ENCODE measurements at places on chromosomes 13 and 19.

- DNase-seq: no peak
Measured at GRCh38 chr19:14416817-14417231, 2.3 kb downstream of the DDX39A start.

DNA sequence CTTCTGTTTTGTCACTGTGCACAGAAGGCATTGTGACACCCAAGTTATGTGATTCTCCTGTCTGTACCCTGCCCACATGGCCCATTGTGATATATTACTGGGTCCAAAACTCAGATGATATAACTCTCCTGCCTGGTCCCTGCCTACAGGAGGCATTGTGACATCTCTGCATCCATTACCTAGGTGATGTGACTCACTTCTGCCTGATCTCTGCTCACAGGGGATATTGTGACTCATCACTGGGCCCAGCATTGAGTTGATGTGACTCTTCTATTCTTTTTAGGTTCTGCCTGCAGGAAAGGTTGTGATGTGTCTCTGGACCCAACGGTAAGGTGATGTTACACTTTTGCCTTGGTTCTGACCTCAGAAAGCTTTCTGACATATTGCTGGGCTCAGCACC is 67.9 kb upstream of the ZNF724 start:
- no peak for DNase-seq

DNA sequence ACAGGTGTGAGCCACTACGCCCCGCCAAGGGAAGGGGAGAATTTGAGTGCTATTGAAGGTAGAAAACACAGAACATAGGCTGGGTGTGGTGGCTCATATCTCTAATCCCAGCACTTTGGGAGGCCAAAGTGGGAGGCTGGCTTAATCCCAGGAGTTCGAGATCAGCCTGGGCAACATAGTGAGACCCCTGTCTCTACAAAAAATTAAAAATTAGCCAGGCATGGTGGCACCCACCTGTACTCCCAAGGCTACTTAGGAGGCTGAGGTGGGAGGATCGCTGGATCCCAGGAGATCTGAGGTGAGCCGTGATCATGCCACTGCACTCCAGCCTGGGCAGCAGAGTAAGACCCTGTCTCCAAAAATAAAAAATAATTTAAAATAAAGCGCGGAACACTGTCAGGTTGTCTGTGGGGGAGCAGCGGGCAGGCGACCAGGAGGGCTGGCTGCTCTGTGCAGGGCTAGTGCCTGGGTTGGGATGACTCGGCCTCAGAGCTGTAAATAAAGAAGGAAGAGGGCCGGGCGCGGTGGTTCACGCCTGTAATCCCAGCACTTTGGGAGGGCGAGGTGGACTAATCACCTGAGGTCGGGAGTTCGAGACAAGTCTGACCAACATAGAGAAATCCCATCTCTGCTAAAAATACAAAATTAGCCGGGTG is 41.0 kb downstream of the LTBP4 start:
- DNase-seq: no peak

GRCh38 chr19:35130761-35131720 is 3.8 kb downstream of the LGI4 start:
- DNase-seq: no peak

DNA sequence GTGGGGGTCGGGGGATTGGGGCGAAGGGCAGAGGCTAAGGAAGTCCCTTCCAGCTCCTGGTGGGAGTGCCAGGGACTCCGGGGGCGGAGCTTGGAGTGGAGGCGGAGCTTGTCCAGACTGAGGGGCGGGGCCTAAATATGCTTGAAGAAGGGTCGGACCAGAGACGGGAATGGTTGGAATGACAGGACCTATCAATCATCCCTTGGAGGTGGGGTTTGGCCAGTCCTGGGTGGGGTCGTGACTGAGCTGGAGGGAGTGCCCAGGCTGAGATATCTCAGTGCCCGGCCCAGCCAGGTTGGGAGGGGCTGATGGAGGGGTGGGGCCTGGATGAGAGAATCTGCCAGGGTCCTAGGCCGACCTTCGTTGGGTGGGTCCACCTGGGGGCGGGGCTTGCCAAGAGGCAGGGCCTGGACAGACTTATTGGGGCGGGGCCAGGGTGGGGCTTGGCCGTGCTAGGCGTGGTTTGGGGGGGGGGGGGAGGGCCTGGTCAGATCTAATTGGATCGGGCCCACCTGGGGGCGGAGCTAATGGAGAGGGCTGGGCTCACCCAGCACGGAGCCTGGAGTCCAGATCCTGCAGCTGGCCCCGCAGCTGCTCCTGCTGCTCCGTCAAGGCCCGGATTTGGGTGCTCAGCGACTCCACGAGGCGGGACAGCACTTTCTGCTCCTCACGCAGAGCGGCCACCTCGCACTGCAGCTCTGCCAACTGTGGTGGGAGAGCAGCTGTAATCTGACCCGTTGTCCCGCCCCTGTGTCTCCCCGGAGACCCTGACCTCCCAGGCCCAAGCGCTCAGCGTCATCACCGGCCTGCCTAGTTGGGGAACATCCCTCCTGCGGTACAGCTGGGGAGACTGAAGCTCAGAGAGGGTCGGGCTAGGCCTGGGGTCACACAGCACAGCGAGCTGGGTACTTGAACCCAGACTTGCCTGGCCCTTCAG is 2.6 kb upstream of the WIZ start:
- no peak for DNase-seq

GRCh38 chr19:48355365-48355954 is 8.3 kb downstream of the TMEM143 start:
- no peak for DNase-seq

GRCh38 chr19:55544776-55545439 is 435 bp downstream of the SBK3 start:
- DNase-seq: no peak

DNA sequence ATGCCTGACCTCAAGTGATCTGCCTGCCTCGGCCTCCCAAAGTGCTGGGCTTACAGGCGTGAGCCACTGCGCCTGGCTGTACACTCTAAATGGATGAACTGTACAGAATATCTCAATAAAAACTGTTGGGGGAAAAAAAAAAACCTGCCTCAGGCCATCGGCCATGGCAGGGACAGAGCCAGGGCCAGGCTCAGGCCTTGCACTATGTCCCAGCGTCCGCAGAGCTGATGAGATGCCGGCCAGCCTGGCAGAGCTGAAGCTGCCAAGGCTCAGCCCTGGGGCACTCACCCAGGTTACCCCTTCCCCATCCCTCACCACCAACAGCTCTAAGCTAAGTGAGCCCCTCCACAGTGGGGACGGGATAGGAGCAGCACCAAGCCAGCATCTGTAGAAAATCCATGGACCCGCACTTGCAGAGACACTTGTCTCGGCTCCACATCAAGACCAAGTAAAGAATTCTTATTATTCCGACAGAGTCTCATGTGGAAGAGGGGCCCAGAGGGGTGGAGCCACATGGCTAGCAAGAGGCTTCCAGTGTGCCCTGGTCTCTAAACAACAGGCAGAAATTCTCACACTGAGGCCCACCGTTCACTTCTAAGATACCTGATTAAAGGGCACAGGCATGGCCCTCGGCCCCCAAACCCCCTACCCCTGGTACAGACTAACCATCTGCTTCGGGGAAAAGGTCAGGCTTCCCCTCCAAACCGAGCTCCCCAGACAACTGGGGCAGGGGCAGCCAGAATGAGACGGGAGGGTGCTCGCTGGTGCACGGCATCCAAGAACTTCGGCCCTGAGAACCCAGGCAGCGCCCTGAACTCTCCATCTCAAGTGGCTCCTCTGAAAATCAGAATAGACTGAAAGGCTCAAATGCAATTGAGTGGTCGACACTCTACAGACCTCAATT is 5.8 kb downstream of the PPP6R1 start:
- DNase-seq: no peak

DNA sequence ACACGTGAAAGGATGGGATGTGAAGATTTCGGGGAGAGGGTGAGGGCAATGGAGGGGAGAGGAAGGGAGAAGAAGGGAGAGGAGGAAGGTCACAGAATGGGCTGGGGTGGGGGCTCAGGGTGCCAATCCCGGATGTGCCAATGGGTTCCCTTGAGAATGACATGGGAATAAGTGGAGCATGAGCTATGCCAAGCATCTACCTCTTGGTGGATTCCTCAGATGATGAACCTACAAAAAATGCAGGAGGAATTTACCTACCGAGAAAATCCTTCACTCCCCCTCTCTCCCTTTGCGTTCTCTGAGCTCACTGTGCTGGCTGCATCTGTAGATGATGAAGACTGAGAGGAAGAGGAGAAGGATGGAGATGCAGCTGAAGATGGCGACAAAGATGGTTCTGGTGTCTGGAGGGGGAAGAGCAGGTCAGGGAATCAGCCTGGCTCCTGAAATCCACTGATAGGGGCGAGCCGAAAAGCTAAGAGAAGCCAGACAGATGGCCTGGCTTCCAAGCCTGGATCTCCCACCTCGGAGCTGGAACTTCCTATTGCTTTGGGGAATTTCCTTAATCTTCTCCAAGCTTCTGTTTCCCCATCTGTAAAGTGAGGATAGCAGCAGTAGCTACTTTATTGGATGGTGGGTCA is 21.6 kb downstream of the VSTM1 start:
- DNase-seq: no peak

DNA sequence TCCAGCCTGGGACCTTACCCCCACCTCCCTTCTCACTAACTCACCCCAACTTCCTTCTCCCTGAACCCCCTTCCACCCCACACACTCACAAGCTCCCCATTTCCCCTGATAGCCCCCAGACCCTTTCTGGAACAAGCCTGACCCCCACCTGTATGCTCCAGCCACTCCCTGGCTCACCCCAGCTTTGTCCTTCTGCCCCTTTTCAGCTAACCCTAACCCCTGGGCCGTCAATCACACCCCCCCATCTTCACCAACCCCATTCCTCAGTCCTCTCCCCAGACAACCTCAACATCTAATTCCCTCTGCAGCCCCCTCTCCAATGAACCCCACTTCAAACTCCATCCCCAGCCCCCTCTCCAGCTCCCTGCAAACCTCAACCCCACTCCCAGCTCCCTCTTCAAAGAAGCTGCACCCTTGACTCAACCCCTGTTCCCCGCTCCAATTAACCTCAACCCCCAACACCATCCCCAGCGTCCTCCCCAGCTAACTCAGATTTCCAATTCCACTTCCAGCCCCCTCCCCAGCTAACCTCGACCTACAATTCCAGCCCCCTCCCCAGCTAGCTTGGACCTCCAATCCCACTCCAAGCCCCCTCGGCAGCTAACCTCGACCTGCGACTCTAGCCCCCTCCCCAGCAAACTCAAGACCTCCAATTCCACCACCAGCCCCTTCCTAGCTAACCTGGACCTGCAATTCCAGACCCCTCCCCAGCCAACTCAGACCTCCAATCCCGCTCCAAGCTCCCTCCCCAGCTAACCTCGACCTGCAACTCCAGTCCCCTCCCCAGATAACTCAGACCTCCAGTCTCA is 929 bp downstream of the GNG7 start:
- DNase-seq: no peak

GRCh38 chr13:91313103-91313502 is 34.4 kb upstream of the MIR17HG start:
- no peak for DNase-seq

DNA sequence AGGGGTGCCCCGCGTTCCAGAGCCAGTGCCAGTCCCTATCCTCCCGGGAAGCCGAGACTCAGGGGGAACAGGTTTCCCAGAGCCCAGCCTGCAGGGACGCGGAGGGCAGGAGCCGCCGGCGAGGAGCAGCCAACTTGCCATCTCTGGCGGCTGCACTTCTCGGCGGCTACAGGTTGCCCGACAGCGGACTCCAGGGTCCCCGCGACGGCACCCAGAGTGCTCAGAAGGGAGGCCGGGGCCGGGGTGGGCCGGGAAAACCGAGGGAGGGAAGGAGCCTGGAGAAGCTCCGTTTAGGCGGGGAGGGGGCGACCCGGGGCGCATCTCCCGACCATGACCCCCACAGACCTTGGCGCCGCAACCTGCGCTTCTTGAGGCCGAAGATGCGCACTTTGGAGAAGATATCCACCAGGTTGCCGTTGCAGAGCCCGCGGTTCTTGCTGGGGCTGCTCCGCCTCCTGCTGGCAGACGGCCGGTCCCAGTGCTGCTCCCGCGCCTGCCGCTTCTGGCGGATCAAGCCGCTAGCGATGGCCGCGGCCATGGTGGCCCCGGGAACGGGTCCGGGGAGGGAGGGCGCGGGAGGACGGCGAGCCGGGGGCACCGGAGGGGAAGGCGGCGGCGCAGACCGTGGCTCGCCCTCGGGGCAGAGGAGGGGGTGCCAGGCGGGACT is 463.8 kb downstream of the ITGBL1 start:
- DNase-seq: no peak

DNA sequence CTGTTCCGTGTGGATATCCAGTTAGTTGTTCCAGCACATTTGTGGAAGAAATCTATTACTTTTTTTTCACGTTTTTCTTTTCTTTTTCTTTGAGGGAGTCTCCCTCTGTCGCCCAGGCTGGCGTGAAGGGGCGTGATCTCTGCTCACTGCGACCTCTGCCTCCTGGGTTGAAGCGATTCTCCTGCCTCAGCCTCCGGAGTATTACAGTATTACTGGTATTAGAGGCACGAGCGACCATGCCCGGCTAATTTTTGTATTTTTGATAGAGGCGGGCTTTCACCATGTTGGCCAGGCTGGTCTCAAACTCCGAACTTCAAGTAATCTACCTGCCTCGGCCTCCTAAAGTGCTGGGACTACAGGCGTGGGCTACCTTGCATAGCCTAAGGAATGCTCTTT is 43.6 kb downstream of the ZNF611 start:
- DNase-seq: no peak

DNA sequence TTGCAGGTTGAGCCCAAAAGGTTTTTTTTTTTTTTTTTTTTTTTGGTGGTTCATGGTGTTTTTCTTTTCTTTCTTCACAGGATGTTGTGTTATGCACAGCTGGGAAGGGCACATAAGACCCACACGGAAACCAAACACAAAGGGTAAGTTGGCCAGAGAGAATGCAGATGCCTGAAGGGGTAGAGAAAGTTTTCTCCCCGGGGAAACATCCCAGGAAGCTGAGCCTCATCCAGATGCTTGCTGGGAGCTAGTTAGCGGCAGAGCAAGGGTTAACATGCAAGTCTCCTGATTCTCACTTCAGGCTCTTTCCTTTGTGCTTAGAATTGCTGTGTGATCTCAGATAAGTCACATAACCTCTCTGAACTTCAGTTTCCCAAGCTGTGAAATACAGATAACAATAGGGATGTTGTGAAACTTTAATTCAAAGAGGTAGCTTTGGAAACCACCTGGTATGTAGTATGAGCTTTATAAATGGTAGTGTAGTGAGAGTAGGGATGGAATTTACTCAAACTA is 3.1 kb downstream of the ADGRE1 start:
- DNase-seq: no peak

DNA sequence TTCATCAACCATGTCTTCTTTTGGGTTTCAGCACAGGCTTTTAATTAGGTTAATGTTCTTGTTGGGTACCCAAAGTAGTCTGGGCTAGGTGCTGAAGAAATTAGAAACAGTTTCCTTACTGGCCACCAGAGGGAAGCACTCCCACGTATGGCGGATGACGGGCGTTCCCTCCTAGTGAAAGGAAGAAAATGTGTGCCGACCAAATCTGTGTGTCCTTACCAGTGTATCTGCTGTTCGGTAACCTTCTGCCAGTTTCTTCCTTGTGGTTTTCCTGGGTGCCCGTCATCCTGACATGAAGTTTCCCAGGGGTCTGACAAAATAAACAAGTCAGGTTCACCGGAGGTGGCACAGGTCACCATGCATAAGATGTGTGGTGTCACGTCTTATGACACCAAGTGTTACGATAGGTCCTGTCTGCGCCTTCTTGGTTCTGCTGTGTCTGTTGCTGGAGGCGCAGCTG is 6.0 kb upstream of the WDR88 start:
- DNase-seq: no peak

Data from GM04503 (cell line).